ENCODE measurements at places on chromosomes 11 and 22. TPM values are rescaled to one million over a fixed set of nuclear protein-coding genes. Genes with fewer than 3 reads are reported as not detected.

DNA sequence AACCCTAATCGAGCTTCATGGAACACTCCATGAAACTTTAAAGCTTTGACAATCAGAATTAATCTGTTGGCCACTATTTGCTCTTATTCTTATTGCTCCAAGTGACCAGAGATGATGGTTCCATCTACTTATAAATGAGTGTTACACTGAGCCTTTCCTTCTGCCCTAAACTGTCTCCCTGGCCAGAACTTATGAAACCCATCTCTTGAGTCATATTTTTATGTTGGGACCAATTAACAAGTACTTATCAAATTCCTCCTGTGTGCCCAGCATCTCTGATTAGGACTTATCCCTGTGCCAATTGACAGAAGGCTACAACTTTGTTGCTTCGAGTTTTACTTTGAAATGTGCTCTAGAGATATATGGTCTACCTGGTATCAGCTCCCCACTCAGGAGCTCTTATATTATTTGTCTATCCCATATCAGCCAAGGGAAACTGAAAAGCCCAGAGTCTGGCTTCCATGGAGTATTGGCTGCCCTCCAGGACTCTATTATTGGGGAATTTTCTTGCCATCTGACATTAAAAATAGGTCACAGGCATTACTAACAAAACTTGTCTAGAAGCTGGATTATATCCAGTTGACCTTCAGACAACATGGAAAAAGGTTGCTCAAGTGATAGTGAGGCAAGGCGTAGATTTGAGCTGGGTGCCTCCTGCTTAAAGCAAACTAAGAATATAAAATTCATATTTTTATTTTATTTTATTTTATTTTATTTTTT is 8.8 kb downstream of the KREMEN1 start:
- DNase-seq = no peak
- H3K4me1 ChIP-seq = no peaks in the 10 kb centered on the region
- H3K4me3 ChIP-seq = no peak overlapping the region

DNA sequence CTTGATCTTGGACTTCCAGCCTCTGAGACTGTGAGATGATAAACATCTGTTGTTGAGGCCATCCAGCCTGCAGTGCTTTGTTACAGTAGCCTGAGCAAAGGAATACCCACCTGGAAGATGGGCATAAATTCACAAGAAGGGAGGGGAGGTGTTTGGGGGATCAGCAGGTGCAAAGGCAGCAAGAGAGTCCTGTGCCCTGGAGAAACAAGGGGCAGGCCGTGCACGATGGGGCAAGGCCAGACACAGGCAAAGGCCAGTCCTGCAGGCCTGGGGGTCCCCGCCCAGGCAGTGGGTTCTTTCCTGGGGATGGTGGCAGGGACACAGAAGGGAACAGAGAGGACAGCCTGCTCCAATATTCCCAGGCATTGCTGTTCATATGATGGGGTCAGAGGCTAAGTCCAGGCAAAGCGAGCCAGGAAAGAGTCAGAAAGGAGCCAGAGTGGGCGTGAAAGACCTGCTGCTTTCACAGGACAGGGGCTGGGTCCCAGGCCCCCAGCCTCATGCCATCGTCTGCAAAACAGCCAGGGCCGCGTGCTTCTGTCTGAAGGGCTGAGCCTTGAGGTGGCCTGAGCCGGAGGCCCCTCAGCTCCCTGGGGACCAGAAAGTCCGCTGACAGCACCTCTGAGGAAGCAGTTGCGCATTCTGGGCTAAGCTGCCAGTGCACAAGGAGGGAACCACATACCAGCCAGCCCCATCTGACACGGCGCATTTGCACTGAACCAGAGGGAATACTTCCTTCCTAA is 48.8 kb downstream of the MYEOV start:
- H3K4me3 ChIP-seq = no peak overlapping the region
- DNase-seq = no peak
- H3K36me3 ChIP-seq = peaks cover 5% of the 10 kb centered on the region
- H3K27me3 ChIP-seq = no peaks in the 10 kb centered on the region

DNA sequence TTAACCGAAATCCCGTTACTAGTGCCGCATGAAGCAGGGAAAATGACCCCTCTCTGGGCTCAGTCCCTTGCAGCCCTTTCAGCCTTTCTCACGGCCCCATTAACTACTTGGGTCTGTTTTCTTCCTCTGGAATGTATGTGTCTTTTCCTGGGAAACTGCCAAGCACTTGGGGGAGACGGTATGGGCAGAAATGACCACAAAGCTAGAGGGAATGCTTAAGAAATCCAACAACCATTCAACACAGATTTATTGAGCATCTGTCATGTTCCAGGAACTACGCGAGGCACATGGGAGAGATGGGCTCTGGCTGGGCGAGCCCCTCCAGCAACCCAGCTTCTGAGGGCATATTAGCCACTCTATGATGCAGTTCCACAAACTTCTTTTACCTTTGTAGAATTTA is 462.6 kb downstream of the BUD13 start:
- no peaks in the 10 kb centered on the region for H3K4me1 ChIP-seq
- DNase-seq = no peak
- H3K4me3 ChIP-seq = no peak overlapping the region
- H3K36me3 ChIP-seq = no peaks in the 10 kb centered on the region

GRCh38 chr22:18077087-18077638 is 627 bp upstream of the PEX26 start:
- peak overlapping the region; percentile 89 for H3K4me3 ChIP-seq
- H3K27me3 ChIP-seq = no peaks in the 10 kb centered on the region
- peak overlapping the region; percentile 95 for H3K27ac ChIP-seq
- H3K4me1 ChIP-seq = peaks cover 39% of the 10 kb centered on the region
- DNase-seq = no peak

DNA sequence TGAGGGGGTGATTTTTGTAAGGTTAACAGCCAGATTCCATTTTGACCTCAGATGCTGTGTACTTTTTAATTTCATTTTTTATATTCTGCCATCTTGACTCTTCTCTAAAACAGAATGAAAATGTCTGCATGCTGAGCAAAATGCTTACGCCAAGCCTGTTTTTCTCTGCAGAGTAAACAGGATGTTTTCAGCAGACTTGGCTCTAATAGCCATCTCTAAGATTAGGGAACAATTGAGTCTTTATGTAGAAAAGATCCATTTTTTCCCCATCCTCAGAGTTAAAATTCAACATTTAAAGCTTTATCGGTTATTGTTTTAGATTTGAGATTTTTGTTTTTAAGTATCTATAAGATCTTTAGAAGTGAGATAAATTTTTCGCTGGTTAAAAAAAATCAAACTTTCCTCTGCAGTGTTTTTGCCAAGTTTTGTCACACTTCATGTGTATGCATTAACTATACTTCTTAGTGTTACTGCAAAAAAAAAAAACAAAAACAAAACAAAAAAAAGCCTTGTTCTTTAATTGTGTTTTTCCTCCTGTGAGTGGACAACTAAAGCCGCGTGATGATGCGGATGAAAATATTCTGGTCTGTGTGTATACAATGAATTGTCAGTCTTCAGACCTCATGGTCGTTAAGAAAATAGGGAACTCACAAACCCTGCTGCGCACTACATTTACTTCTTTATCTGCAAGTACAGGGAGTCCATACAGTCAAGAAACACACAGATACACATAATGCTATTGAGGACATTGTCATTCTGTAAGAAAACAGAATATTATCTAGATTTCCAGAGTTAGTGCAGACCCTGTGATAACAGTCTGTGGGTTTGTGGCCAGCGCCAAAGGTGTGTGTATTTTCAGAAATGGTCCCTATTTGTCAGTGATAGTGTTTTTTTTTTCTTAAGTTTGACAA is 17.5 kb upstream of the ADSL start:
- H3K27ac ChIP-seq = no peak overlapping the region
- H3K4me3 ChIP-seq = no peak overlapping the region

Gene MS4A4A
- total RNA-seq = not detected

- no peak for DNase-seq
- no peaks in the 10 kb centered on the region for H3K27me3 ChIP-seq
- no peaks in the 10 kb centered on the region for H3K4me1 ChIP-seq
- H3K36me3 ChIP-seq = no peaks in the 10 kb centered on the region
- no peak overlapping the region for H3K4me3 ChIP-seq
- H3K27ac ChIP-seq = no peak overlapping the region
Measured at GRCh38 chr11:80559942-80560341, 1119.1 kb upstream of the TENM4 start.

Gene PLA2G6
- total RNA-seq = 65.0 TPM

DNA sequence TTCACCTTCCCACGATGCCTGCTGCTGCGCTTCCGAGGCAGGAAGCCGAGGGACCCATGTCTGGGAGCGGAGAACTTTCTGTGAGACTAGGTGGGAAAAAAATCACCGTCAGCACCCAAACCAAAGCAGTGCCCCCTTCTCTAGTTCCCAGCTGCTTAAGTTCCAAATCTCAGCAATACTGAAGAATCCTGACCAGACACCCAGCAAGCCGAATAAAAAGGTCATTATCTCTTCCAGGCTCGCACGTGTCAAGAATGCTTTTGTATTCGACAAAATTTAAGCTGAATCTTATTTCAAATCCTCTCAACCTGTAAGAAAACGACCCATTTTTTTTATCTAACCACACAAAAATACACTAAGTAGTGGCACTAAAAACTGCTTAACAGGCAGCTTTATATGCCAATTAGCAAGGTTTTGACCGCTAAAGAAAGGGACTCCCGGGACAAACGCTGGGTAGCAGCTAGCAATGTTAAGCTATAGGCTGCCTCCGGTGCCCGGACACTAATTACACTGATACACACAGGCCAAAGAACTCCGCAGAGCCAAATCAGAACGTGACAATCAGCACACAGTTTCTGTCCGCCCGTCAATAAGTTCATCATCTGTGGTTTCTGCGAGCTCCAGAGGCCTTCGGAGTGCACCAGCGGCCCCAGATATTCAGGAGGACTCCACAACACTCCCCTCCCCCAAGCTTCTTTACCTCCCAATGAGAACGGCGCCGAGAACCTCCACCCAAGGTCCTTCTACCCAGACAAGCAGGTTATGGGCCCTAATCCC is 728 bp downstream of the RPL3 start:
- peak overlapping the region; percentile 95 for H3K4me3 ChIP-seq
- H3K27me3 ChIP-seq = no peaks in the 10 kb centered on the region
- DNase-seq = peak; percentile 49

GRCh38 chr22:48602805-48603518 is 1224.7 kb downstream of the BRD1 start:
- no peak overlapping the region for H3K4me3 ChIP-seq
- no peak overlapping the region for H3K27ac ChIP-seq
- no peaks in the 10 kb centered on the region for H3K4me1 ChIP-seq
- H3K27me3 ChIP-seq = no peaks in the 10 kb centered on the region
- no peak for DNase-seq
- no peaks in the 10 kb centered on the region for H3K36me3 ChIP-seq

DNA sequence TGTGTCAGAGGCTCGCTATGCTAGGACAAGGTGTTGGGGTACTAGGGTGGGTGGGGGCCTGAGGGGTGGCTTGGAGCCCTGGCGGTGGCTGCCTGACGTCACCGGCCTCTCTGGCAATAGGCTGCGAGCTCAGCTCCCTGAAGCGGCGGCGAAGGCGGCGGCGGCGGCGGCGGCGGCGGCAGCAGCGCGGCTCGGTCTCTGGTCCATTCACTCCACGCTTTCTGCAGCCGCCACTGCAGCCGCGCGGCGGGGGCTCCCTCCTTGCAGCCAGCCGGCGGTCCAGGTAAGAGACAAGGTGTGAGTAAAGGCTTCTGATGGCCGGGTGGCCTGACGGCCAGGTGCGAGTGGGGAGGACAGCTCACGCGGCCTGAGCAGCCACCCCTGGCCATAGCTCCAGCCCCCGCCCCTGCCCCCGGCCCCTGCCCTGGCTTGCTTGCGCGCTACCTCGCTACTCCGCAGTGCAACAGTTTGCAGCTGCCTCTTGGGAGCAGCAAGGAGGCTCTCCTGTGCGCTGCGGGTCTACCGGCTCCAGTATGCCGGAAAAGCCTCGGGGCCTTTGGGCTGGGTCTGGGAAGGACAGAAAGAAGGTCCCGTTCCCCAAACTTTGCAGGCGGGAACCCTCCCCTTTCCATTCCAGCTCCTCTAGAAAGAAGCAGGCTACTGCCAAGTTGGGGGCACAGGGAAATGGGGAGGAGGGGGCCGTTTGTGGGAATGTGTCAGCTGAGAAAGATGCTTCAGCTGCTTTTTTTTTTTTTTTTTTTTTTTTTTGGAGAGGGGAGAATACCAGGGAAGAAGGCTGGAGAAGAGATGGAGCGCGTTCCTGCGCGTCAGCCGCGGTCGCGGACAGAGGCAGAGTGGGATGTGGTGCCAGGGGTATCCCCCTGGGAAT is at the start of gene C11orf87:
Gene C11orf87, plus strand, starts transcription at position 210 of the 889 bp plus-strand sequence. CDS start 1,444 bp downstream, outside the sequence.
- H3K4me3 ChIP-seq = no peak within 1 kb of the TSS
- H3K27ac ChIP-seq = peak within 1 kb of the TSS; percentile 27
- H3K4me1 ChIP-seq = no peaks in the 10 kb centered on the region
- peaks cover 30% of the 10 kb centered on the region for H3K27me3 ChIP-seq

GRCh38 chr11:10302359-10302743 is 2.5 kb upstream of the ADM start:
- H3K27ac ChIP-seq = peak overlapping the region; percentile 73
- H3K27me3 ChIP-seq = peaks cover 74% of the 10 kb centered on the region
- H3K4me1 ChIP-seq = peaks cover 52% of the 10 kb centered on the region
- no peak for DNase-seq
- H3K4me3 ChIP-seq = peak overlapping the region; percentile 89
- H3K36me3 ChIP-seq = peaks cover 4% of the 10 kb centered on the region

Gene CD44
- total RNA-seq = 518 TPM

Gene ELFN2
- 0.10 TPM for total RNA-seq

GRCh38 chr11:2522631-2523255 is 77.9 kb downstream of the KCNQ1 start:
- H3K4me1 ChIP-seq = peaks cover 21% of the 10 kb centered on the region
- DNase-seq = no peak
- no peaks in the 10 kb centered on the region for H3K36me3 ChIP-seq
- no peaks in the 10 kb centered on the region for H3K27me3 ChIP-seq

- peak overlapping the region; percentile 78 for H3K4me3 ChIP-seq
- H3K4me1 ChIP-seq = peaks cover 16% of the 10 kb centered on the region
- peak overlapping the region; percentile 25 for H3K27ac ChIP-seq
- no peak for DNase-seq
Measured at GRCh38 chr11:65539744-65540289, 14.9 kb downstream of the SCYL1 start.

- peaks cover 35% of the 10 kb centered on the region for H3K4me1 ChIP-seq
- no peak for DNase-seq
- H3K27ac ChIP-seq = no peak overlapping the region
- H3K4me3 ChIP-seq = no peak overlapping the region
Measured at GRCh38 chr22:42084874-42085273, 5.4 kb downstream of the SMDT1 start.

DNA sequence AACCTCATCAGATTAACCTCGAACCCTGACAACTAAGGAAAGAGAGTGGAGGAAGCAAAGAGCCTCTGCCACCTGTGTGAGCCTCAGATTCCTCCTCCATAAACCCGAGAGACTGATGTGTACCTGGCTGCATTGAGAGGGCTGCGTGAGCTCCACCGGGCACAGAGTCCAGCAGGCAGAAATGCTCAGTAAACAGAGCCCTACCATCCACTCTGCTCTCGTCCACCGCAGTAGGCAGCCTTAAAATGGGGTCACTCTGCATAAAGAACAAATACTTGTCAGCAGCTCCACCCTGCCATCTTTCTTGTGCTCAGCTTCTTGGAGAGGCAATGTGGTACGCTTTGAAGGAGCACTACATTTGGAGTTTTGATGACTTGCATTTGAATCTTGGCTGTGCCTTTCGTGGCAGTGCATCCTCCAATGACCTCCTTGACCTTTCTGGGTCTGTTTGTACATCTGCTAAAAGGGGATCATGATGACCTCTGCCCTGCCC is 43.0 kb upstream of the CD5 start:
- peaks cover 83% of the 10 kb centered on the region for H3K4me1 ChIP-seq
- peak overlapping the region; percentile 98 for H3K27ac ChIP-seq
- no peaks in the 10 kb centered on the region for H3K27me3 ChIP-seq
- H3K36me3 ChIP-seq = peaks cover 23% of the 10 kb centered on the region

All from activated CD4-positive, alpha-beta T cell treated with anti-CD3 and anti-CD28 coated beads, Interleukin-2, amount 10 ng/mL, durations not matched to agents 7 days and 5 days (primary cell).